Activated CD8-positive, alpha-beta T cell treated with anti-CD3 and anti-CD28 coated beads for 36 hours (primary cell): ENCODE measurements at places on chromosomes 11 and 22. TPM values are rescaled to one million over a fixed set of nuclear protein-coding genes. Genes with fewer than 3 reads are reported as not detected.

The SEPTIN5 gene
- 1.5 TPM for total RNA-seq

The EMID1 gene
- 0.14 TPM for total RNA-seq

The OR52N2 gene
- total RNA-seq: not detected

The SAAL1 gene
- 39.9 TPM for total RNA-seq

The NDUFV1 gene
- total RNA-seq: 317 TPM

The DEPDC7 gene
- total RNA-seq: 2.8 TPM

The NAV2 gene
- 0.23 TPM for total RNA-seq

The OR4S1 gene
- total RNA-seq: not detected

The GNAZ gene
- 0.50 TPM for total RNA-seq

The KIF18A gene
- total RNA-seq: 23.2 TPM

The OR1S2 gene
- not detected for total RNA-seq

The CREB3L1 gene
- total RNA-seq: not detected

The EHD1 gene
- total RNA-seq: 65.1 TPM

The TANGO2 gene
- total RNA-seq: 15.7 TPM

The EWSR1 gene
- 315 TPM for total RNA-seq

The GLYATL2 gene
- not detected for total RNA-seq

The TENM4 gene
- total RNA-seq: not detected

The GAL3ST1 gene
- not detected for total RNA-seq

The BARX2 gene
- total RNA-seq: not detected

The RTCB gene
- total RNA-seq: 82.7 TPM

The PLAAT2 gene
- total RNA-seq: not detected

The E2F8 gene
- total RNA-seq: 13.1 TPM

The TIGD3 gene
- 0.65 TPM for total RNA-seq

The PRG3 gene
- not detected for total RNA-seq

The TRIM48 gene
- not detected for total RNA-seq

The MS4A7 gene
- total RNA-seq: not detected

The MISFA gene
- 0.67 TPM for total RNA-seq

The SMIM35 gene
- 0.27 TPM for total RNA-seq

The NXPE4 gene
- not detected for total RNA-seq

The OR56A1 gene
- total RNA-seq: not detected

The B4GALNT4 gene
- total RNA-seq: 1.5 TPM

The KCNJ4 gene
- total RNA-seq: not detected

The PHOX2A gene
- not detected for total RNA-seq

The KCTD14 gene
- total RNA-seq: 0.16 TPM

The LDHAL6A gene
- not detected for total RNA-seq

The PNPLA3 gene
- total RNA-seq: 0.58 TPM

The CAPN5 gene
- total RNA-seq: 1.6 TPM

The CTSW gene
- total RNA-seq: 124 TPM

The OR2AT4 gene
- not detected for total RNA-seq

The VSIG10L2 gene
- total RNA-seq: not detected

The DDX25 gene
- total RNA-seq: 0.43 TPM

The AMOTL1 gene
- 1.7 TPM for total RNA-seq

The MRPL21 gene
- 99.6 TPM for total RNA-seq

The CRYBA4 gene
- not detected for total RNA-seq

The GAL3ST3 gene
- 1.0 TPM for total RNA-seq

The FXYD2 gene
- 7.2 TPM for total RNA-seq
